ENCODE measurements at places on chromosomes 4 and X.

- no peak for DNase-seq
Observed at GRCh38 chr4:174408841-174409552, 113.3 kb downstream of the HPGD start.

DNA sequence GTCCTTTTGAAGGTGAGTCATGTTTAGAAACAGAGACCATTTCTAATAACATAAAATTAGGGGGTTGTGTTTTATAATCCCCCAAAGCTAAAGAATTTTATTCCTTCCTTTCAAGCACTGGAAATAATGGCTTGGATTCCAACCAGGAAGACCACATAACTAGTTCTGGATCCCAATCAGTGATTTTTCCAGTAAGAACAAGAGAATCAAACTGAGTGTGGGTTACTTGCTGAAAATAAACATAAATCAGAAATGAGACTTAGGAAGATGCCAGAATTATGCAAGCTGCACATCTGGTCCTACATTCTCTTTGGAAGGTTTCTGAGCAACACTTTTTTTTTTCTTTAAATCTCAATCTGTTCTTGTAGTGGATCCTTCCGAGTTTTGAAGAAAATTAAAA lies 76.3 kb downstream of the SOWAHB start:
- no peak for DNase-seq

- DNase-seq: peak; percentile 7
Observed at GRCh38 chr4:8639777-8640720, 47.5 kb downstream of the CPZ start.

DNA sequence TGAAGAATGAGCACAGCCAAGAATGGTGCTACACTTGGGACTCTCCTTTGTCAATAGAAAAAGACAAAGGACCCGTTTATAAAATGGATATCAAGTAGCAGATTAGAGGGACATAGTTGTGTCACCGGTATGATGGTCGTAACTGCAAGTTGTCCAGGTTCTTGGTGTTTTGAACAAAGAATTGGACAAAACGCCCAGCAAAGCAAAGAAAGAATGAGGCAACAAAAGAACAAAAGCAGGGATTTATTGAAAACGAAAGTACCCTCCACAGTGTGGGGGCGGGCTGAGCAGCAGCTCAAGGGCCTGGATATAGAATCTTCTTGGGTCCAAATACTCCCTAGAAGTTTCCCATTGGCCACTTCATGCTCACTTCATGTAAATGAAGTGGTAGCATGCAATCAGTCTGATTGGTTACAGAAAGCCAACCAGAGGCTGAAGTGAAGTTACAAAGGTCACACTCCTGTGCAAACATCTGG lies 54.7 kb downstream of the SHROOM3 start:
- DNase-seq: no peak

DNA sequence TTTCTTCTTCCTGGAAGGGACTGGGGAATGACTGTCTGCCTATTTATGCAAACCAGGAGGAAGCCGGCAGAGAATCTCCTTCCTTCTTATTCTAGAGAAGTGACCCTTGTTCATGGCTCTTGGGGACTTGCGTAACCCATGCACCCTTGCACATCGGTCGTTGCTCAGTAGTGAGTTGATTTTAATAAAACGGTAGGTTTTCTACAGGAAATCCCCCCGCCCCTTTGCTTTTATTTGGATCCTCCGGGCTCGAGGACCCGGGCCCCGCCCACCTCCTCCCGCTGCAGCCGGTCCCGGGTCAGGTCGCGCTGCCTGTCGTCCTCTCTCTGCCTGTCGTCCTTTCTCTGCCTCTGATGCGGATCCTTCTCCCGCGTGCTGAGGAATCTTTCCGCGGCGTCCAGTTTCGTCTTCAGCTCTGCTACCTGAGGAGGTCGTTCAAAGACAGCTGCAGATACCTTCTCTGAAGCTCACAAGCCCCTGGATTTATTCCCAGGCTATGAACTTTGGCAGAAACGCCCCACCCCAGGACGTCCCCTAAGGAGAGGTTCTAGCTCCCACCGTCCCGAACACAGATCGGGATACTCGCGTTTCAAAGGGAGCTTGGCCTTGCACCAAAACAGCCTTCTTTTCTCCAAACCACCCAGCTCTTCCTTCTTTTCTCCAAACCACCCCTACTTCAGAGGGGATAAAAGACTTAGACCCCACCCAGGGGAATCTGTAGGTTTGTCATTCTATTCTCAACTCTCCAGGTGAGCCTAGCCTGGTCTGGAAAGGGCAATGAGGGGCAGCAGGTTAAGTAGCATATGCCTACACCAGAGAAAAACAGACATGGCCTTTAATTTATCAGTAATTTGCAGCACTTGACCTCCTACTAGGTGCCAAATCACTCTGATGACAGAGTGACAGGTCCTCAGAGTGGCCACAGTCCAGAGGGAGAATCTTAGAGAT lies 7.0 kb downstream of the TNIP3 start:
- peak; percentile 29 for DNase-seq

- no peak for DNase-seq
Observed at GRCh38 chrX:71621603-71622002, 3.3 kb upstream of the CXCR3 start.

DNA sequence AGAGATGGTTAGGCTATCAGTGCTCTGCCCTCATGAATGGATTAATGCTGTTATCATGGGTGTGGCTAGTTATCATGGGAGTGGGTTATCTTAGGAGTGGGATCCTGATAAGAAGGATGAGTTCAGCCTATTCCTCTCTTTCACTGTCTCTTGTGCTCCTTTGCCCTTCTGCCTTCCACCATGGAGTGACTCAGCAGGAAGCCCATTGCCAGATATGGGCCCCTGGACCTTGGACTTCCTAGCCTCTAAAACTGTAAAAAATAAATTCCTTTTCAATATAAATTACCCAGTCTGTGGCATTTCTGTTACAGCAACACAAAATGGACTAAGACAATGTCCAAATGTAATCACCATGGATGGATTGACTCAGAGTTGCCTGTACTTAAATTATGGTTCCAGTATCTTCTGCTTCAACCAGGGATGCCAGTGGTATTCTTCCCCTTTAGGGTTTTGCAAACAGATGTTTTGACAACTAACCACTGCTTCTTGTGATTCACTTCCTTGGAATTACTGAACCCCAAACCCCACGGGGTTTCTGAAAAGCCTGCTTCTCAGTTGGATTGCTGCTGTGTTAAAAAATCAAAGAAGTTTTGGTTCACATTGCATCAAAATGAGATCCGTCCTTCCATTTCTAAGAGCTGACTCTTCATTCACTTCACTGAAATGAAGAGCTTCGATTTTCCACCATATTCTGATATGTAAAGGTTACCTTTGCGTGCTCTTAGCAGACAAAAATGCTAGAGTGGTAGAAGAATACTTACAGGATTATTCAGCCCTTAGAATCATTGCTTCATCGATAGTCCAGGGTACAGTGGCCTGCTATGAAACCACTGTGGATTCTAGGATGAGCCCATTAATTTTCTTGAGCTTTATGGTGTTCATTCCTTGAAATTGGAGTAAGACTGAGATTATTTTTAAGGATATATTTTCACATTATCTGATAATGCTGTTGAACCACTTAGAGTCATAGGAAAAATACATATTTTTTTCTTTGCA lies 107.7 kb downstream of the FRMPD4 start:
- no peak for DNase-seq

DNA sequence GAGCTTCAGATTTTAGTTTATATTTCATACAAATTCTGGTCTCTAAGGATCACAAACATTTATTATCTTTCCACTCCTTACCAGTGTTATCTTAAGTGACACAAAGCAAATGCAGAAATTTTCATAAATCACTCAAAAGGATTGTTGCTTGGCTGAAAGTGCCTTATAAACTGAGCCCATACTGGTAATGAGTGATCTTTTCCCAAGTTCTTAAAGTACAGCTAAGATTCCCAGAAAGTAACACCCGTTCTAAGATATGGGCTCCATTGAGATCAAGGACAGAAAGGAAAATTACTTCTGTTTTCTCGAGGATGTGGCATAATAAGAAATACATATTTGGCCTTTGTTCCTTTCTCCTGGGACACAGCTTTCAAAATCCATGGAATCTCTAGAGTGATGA lies 313.7 kb downstream of the ARHGAP24 start:
- DNase-seq: no peak

GRCh38 chr4:32572366-32572765 lies 1852.2 kb downstream of the PCDH7 start:
- no peak for DNase-seq

GRCh38 chr4:78423790-78424189 lies 127.8 kb upstream of the ANXA3 start:
- DNase-seq: no peak

DNA sequence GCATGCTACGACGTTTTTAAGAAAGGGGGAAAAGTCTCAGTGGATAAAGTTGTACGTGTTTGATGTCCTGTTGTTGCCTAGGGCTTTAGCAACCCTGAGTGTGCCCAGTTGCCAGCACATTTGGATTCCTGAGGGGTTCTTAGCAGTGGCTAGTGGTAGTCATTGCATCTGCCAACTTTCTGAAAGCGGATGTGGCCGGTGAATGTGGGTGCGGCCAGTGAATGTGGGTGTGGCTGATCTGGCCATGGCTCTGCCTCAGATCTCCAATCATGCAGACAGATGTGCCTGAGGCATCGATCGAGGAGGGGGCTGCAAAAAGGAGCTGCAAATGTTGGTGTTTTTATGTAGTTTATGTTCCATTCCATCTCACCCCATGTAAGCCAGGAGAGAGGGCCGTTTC lies 41.5 kb upstream of the FAT1 start:
- DNase-seq: no peak

DNA sequence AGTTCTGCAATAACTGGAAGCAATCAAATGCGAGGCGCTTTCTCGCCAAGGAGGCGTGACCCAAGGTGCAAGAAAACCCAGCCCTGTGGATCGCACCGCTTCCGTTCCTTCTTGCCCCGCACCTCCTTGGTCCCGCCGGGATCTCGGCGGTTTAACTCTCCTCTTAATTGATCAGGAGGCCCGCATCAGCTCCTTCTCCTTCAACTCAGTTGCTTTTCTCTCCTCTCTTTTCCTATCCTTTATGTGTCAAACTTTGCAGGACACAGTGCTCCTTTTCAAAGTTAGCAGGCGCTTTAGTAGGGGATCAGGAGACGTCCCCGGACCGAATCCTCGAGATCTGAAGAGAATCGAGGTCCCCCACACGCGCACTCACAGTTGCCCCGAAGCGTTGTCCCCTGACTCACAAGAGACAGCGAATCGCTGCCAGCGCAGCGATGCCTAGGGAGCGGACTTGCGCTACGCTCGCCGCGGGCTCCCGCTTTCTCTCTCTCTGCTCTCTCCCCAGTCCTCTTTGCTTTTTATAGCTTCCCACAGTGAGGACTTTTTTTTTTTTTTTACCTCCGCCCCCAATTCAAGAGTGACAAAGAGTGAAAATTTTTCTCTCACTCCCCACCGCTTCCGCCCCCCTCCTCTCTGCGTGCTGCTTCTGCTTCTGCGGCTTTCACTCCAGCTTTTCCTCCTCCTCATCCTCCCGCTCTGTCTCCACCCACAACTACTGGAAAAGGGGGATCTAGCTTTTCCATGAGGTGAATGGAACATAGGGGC lies at the start of gene DKK2:
Gene DKK2, minus strand, starts transcription at position 495 of the 765 bp plus-strand sequence. CDS start 722 bp downstream, outside the sequence.
- no peak for DNase-seq

- no peak for DNase-seq
Observed at GRCh38 chrX:121050781-121051180, 3.4 kb downstream of the GLUD2 start.

- no peak for DNase-seq
Observed at GRCh38 chr4:88285235-88285653, 883 bp upstream of the PPM1K start.

DNA sequence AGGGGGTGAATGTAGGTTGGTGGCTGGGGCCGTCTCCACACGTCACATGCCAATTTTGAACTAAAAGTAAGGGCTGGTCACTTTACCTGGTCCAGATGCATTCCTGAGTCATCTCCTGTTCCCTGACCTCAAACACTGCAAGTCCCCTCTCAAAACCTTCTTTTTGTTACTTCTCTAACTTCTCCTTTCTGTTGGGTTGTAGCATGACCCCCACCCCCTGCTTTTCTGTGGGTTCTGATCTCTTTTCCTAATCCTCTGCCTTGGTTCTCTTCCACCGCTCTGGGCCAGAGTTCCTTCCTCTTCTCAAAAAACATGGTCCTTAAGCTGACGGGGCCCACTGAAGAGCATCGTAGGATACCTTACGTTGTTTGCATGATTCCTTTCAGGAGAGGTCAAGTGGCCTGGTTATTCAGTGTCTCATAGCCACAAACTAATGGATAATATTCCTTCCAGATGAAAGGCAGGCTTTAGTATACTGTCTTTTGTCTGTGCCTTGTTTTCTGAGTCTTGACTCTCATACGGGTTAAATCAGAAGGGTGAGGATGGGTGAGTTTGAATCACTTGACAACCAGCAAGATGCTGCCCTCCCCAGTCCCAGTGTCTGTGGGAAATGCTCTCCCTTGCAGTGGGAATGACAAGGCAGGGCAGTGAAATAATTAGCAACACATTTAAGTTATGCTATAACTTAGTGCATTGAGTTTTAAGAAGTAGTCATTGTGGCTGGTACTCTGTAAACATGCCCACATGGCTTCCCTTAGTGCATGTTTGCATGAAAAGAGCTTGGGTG lies 15.1 kb downstream of the SMS start:
- no peak for DNase-seq

DNA sequence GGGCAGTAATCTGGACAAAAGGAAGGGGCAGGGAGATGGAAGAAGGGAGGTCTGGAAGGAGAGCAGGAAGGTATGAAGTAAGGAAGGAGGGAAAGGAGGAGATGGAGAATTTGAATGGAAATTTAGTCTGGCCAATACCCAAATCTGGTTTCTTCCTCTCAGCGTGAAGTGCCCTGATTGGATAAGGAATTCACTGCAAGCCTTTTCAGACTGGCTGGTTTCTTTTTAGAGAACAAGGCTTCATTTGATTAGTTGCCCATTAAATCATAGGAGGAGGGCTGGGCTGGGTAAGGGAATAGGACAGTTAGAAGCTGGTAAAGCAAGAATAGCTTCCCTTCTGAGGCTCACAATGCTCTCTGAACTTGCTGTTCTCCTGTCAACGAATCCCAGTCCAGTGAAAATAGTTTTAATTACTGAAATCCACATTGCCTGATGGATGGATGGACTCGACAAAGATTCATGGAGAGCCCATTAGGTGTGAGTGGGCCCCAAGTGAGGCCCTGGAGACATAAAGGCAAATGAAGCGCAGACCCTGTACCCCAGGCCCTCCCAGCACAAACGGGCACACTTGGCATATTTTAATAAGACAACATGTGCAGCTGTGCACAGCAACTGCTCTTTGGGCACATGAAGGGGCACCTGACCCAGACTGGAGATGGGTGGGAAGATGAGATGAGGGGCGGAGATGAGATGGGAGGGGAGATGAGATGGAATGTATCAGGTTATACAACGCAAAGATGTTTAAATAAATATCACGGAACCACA lies 347.1 kb upstream of the GATB start:
- no peak for DNase-seq
